ENCODE measurements at places on chromosomes 11 and 22.

DNA sequence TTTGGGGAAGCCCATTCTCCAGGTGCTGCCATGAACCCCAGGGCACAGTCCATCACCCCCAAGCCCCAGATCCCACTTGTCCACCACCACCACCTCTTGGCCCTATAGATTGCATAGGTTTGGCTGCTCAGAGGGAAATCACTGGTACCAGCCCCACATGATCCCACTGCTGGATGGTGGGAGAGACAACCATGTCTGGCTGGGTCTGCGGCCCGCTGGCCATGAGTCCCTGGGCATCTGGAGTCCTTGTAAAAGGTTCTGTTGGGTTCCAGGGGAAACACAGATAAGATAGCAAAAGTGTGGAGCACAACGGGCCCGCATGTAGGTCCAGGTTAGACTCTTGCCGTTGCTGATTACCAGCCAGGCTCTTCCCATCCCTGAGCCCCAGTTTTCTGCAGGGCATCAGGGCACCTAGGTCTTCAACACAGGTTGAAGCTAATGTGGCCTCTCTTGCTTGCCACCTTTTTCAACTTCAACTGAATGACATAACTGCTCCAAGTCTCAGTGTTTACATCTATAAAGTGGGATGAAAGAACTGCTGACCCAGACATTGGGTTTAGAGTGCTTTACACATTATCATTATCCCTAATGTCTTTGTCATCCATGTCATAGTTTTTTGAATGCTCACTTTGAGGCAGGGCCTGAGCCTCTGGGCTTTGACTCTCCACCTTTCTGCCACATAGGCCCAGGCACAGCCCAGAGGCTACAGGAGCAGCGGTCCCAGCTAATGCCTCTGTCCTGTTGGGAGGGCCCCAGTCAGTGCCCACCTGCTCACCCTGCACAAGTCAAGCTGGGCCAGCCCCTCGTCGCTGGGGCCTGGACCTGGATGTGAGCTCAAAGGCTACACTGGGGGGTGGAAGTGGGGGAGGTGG, 1.0 kb upstream of the TANGO2 start:
- DNase-seq = no peak

DNA sequence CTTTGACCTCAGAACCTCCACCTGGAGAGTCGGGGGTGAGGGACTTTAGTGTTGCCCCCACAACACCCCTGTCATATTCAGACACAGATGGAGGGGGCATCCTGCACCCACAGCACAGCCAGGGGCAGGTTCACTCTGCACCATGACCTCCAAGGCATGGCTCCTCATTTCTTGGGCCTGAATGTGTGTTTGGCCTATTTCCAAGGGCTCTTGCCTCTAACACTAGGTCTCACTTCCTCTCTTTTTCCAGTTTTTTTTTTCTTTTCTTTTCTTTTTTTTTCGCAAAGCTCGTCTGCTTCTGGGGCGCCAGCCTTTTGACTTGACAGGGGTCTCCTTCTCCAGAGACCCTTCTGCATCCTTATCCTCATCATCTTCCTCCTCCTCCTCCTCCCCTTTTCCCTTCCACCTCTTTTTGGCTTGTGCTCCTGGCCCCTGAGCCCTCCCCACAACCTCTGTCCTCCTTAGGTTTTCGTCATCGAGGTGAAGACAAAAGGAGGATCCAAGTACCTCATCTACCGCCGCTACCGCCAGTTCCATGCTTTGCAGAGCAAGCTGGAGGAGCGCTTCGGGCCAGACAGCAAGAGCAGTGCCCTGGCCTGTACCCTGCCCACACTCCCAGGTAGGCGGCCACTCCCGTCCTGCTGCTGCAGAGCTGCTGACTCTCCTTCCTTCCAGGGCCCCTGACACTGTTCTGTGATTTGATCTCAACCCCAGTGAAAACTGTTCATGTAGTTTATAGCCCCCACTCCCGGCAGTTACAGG, 3.8 kb downstream of the NCF4 start:
- DNase-seq = no peak

DNA sequence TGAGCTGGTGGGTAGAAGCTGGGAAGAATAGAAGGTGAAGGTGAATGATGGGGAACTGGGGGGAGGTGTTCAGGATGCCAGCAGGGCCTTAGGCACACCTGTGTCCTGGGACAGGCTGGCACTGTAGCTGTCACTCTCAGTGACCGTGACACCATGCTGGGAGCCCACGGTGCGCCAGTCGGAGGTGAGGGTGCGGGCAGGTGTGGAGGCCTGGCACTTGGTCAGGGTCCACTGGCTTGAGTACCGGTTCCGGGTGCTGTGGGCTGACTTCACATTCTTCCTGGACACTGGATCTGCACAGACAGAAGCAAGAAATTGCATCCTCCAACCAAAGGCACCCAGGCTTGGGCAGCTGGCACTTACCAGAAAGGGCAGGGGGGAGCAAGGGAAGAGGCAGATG, 103.8 kb downstream of the CEP164 start:
- DNase-seq = no peak

DNA sequence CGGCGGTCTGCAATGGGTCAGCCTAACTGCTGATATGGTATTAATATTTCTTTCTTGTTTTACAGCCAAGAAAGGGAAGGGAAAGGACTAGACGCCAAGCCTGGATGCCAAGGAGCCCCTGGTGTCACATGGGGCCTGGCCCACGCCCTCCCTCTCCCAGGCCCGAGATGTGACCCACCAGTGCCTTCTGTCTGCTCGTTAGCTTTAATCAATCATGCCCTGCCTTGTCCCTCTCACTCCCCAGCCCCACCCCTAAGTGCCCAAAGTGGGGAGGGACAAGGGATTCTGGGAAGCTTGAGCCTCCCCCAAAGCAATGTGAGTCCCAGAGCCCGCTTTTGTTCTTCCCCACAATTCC, 1.9 kb downstream of the MDK start:
- no peak for DNase-seq

GRCh38 chr11:39810358-39810757, 1649.1 kb downstream of the LRRC4C start:
- DNase-seq = no peak

- no peak for DNase-seq
Measured at GRCh38 chr11:57785072-57785471, 23.5 kb downstream of the CTNND1 start.

- no peak for DNase-seq
Measured at GRCh38 chr11:66889960-66890359, 33.1 kb downstream of the LRFN4 start.

DNA sequence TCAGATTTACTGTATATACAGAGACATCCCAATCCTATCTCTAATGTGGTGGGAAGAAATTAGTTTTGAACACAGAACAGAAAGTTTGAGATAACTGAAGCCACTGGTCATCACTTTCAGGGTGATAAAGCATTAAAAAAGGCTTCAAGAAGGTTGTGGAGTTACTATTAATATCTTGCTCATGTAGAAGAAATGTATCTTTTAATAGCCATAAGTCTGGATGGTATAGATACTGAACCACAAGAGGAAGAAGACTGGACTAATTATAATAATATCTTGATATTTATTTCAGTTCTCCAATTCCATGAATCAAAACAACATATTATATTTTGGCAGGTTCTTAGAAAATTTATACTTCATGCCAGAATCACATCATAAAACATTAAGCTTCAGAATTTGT, 137.1 kb downstream of the TMEM135 start:
- DNase-seq = no peak

DNA sequence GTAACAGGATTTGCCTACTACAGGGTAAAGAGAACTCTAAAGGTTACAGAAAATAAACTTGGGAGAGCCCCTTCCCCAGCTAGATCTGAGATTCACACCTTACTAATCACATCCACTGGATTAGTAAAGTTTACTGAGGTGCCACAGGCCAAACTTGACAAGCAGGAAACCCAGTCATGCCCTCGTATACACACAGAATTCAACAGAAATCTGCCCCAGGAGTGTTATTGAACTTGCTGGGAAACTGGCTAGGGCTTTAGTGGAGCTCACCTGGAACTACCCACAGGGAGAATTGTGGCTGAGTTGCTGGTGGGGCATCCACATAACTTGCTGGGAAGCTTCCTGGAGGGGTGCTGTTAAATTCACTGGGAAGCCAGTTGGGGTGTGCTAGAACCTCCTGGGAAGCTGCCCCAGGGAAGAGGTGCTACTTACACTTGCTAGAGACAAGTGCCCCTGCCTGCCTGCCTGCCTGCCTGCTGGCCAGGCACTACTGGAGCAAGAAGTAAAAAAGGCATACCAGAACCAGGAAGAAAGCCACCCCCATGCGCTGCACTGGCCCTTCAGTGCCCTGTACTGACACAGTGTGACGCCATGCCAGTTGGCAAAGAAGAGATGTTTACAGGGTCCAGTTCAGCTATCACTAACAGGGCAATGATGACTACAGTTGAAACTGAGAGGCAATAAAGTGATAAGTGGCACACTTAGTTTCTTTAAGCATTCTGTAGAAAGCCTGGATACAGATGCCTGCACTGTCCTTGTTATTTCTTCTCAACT, 106.5 kb downstream of the ALX4 start:
- DNase-seq = no peak

DNA sequence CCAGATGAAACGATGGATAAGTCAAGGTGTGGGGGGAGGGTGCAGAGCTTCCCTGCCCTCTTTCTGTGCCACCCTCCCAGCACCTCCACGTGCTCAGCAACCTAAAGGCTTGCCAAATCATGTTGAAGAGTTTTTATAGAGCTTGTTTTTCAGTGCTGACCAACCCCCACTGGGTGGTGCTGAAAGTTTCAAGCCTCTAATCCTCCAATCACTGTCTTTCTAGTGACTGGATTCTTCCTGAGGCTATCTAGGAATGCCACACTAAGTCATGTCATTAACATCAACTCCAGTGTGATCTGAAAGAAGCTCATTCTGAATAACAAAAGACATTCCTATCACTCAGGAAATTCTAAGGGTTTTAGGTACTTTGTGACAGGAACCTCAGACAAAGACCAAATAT, 382.6 kb downstream of the DYNC2H1 start:
- no peak for DNase-seq

DNA sequence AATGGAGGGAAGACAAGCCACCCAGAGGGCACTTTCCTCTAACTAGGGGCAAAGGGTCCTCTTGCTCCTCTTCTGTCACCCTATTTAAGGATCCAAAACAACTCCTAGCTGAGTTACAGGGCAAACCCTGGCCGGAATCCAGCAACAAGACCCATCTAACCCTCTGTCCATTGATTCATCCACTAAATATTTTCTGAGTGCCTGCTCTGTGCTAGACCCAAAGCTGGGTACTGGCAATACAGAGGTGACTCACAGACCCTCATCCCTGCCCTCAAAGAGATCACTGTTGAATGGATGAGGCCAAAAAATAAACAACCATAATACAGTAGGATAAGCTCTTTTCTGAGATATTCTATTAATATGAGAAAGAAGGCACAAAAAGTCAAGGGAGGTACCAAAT, 4.3 kb upstream of the GALNT18 start:
- no peak for DNase-seq

GRCh38 chr11:55501014-55501413, 53.3 kb upstream of the OR4C15 start:
- no peak for DNase-seq

DNA sequence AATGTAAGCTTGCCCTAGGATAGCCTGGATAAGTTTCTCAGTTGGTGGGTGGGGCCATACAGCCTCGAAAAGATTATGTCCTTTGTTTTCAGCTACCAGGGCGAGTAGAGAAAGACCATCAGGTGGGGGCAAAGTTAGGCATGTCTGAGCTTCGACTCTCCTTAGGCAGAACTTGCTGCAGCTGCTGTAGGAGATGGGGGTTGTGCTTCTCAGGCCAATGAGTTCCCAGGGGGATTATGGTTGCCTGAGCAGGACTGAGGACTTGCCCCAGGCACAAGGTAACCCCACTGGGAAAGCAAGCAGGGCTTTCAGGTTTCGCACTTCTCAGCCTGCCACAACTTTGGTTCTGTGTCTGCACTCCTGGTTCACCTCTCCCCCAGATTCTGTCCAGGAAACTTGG, 173.4 kb upstream of the SESN3 start:
- DNase-seq = no peak

DNA sequence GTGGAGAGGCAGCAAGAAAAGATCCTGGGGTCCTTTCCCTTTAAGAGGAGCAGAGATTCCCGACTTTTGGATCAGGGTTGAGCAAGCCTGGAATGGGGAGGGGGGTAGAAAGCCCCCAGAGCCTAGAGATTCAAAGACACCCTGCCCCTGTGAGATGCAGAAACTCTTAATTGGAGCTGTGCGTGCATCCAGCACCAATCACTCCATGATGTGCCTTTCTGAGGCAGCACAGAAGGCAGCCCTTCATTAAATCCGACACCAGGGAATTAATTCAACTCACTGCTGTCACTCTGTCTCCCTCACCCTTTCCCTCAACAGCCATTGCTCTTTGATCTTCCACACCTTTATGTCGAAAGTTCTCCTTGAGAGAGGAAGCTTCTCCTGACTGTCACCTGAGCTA, 43.0 kb downstream of the DSCAML1 start:
- no peak for DNase-seq

- no peak for DNase-seq
Measured at GRCh38 chr11:76684516-76684915, 14.0 kb upstream of the LRRC32 start.

- DNase-seq = no peak
Measured at GRCh38 chr11:123683428-123684170, 29.2 kb upstream of the SCN3B start.

DNA sequence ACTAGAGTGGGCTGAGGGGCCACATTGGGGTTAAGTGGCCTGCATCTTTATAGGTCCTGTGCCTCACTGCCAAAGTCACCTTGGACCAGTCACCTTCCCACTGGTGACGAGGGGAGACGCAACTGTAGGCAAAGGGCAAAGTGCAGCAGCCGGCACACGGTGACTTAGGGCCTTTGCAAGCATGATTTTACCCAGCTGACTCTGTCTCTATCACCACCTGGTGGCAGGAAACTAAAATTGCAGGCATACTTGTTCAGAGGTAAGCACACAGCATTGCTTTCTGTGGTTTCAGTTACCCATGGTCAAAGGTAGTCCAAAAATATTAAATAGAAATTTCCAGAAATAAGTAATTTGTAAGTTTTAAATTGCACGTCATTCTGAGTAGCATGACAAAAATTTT, 1164.4 kb downstream of the BRD1 start:
- no peak for DNase-seq

DNA sequence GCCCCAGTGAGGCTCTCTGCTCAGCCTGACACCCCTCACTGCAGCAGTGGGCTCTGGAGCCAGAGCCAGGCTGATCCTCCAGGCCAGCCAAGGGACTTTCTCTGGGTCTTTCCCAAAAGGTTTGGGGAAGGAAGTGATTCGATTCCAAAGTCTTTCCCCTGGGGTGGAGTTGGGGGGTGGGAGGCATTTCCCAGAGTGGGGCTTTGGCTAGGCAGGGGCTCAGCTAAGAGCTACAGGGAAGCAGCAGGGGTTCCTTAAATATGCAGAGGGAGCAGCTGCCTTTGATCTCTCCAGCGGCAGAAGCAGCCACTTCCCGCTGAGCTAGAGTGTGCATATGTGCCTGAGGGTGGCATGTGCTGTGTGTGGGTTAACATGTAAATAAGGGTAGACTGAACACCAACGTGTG, 192.9 kb downstream of the INSC start:
- no peak for DNase-seq

- DNase-seq = no peak
Measured at GRCh38 chr11:88579466-88579865, 241.9 kb upstream of the CTSC start.

- DNase-seq = no peak
Measured at GRCh38 chr11:129372609-129373488, 2.8 kb upstream of the BARX2 start.

Measured in stimulated activated CD8-positive, alpha-beta memory T cell treated with anti-CD3 and anti-CD28 coated beads, Interleukin-15, amount 100 ng/mL, for 4 hours (primary cell).